Daoy (cell line): ENCODE measurements at places on chromosomes 2 and 18.

- no peak for DNase-seq
These were observed 678.4 kb upstream of the VRK2 start for GRCh38 chr2:57368190-57368589.

- DNase-seq = peak; percentile 21
These were observed 137.7 kb downstream of the SNTG2 start for GRCh38 chr2:1088192-1088860.

- peak; percentile 39 for DNase-seq
These were observed 39.1 kb downstream of the MRPL35 start for GRCh38 chr2:86238354-86238753.

- no peak for DNase-seq
These were observed 111.5 kb upstream of the THSD7B start for GRCh38 chr2:136653861-136654260.

DNA sequence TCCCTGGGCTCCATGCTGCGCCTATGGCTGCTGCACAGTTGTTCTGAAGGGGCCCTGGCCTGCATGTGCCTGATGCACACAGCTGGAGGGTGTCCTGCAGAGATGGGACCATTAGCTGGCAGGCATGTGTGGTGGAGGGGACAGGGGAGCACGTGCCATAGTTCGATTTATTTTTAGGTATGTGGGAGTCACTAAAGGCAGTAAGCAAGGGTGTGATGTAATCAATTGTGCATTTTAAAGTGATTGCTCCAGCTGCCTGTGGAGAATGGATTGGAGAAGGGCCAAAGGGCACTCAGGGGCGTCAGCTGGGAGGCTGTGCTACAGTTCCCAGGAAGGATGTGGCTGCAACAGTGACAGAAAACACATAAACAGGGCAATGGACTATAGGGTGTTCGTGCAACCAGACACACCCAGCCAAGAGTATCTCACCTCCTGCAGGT, 205.1 kb downstream of the ARL4C start:
- DNase-seq = peak; percentile 76

DNA sequence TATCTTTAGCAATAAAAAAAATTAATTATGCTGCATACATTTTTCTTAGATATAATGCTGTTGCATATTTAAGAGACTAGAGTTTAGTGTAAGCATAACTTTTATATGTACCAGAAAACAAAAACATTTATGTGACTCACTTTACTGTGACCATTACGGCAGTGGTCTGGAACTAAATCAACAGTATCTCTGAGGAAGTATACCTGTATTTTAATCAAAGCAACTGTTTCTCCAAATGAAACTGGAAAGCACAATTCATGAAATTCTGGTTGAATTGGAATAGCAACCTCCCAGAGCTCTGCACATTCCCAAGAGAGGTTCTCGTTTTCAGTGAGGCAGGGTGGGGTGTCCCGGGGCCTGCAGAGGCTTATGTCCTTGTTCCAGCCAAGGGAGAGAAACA, 112.2 kb upstream of the TACR1 start:
- DNase-seq = no peak

GRCh38 chr2:207238831-207239701, 73.3 kb upstream of the KLF7 start:
- DNase-seq = peak; percentile 97

DNA sequence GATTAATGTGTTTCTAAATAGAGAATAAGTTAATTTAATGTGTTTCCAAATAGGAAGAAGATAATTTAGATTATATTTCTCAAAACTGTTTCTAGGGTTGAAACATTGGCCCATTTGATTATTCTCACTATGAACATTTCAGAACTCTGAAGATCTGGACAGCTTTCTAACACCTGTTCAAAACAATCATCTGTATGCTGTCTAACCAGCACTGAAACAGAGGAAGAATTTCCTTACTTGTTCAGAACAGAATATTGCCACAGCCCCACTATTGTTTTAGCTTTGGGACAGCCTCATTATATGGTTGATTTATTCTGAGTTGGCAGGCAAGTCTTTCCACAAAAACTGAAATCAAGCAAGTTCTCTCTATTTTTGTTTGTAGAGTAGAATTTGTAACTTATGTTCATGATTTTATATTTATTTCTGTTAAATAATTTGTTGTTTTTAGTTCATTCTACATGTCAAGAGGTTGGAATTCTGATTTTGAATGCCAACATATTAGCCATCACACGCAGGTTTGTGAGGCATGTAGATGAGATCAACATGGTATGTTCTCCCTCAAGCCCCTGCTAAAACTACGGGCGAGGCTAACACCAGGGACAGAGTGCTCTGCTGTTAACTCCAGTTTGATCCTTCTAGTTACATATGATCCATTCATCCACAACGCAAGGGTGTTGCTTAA, 11.2 kb downstream of the IL18RAP start:
- DNase-seq = no peak

DNA sequence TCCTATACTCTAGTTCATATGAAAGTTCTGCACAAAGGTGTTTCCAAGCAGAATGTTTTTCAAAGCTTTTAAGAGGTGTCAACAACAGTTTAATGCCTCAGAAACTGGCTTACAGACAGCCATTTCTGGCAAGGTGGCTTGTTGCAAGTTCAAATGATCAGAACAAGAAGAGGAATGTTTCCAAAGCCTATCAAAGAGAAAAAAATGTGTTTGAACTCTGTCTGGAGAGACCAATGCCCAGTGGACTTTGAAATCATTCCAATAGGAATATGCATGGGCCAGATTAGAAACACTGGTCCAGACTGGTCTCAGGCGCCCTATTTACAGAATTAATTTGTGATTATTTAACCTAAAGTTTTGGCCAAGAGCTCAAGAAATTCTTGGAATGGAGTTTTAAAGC, 106.2 kb downstream of the CPS1 start:
- no peak for DNase-seq

- DNase-seq = no peak
These were observed 84.9 kb downstream of the DGKD start for GRCh38 chr2:233439191-233439590.

DNA sequence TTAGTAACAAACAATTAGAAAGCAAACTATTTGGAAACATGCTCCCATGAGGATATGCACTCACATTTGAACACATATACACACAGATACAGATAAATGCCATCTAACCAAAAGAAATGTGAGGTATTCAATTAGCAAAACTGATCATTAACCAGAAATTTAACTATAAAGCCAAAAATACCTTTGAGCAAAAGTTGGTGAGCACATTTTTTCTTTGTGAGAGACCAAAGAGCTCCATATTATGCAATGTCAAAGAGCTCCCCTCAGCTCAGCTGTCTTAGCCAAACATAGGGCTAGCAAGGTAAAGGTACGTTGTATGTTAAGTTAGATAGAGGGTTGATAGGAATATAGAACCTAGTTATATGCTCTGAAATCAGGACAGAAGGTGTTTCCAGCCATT, 43.8 kb downstream of the CYBRD1 start:
- no peak for DNase-seq

GRCh38 chr2:15732341-15733077, 140.8 kb downstream of the DDX1 start:
- peak; percentile 33 for DNase-seq

DNA sequence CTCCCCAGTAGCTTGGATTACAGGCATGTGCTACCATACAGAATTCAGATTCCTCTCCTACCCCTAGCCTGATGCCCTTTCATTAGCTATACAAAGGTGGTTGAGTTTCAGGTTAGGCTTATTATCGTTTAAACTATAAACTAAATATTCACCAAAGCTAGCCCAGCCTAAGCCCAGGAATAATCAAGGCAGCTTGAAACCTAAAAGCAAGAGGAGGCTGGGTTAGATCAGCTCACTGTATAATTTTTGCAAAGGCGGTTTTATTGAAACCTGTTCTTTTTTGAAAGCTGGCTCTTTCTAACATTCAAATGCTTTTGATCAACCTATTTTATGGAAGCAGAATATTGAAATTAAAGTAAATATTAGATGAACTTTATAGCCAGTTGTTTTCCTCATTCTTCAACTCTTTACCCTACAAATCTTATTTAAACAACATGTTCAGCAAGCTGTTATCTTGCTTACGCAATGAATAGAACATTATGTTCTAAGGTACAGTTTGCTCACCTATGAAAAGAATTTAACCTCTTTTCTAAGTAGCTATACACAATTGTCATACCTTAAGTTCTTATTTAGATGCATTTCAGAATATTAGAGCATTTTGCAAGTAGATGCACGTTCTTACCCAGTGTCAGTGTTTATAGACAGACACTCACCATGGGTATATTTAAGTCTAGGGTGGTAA, 241.6 kb downstream of the NEDD4L start:
- no peak for DNase-seq
